Hippocampal formation (tissue), 2 donors: ENCODE measurements at places on chromosomes 1 and 21.

DNA sequence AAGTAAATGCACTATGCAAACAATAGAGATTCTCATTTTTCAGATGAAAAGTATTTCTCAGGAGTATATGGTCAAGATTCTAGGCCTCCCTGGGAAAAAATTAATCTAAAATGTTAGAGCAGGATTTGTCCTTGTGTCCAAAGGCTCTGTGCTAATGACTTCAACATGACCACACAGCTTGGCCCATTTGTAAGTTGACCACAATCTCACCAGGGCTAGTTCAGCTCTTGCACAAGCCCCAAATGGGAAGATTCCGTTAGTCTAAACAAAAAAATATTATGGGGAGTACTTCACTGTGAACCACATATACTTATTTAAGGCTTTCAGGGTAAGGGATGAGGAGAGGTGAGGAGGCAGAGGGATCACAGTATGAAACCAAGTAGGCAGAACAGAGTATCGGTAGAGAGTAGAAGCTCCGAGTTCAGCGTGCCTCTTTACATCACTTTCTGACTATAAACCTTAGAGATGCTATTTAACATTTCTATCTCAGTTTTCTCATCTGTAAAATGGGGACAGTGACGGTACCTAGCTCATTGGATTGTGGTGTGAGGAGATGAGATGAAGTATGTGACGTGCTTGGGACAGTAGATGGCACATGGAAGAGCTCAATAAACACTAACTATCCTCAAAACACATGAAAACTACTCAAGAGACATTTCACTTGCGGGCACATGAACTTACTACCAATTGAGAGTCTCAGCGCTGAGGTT, 37.8 kb upstream of the CTTNBP2NL start:
- no peak for DNase-seq

- no peak for DNase-seq
Measured at GRCh38 chr1:13730291-13730690, 30.3 kb downstream of the PRDM2 start.

GRCh38 chr1:219503604-219504003, 109.3 kb downstream of the ZC3H11B start:
- no peak for DNase-seq

- no peak for DNase-seq
Measured at GRCh38 chr21:25188677-25189079, 418.6 kb downstream of the MRPL39 start.

DNA sequence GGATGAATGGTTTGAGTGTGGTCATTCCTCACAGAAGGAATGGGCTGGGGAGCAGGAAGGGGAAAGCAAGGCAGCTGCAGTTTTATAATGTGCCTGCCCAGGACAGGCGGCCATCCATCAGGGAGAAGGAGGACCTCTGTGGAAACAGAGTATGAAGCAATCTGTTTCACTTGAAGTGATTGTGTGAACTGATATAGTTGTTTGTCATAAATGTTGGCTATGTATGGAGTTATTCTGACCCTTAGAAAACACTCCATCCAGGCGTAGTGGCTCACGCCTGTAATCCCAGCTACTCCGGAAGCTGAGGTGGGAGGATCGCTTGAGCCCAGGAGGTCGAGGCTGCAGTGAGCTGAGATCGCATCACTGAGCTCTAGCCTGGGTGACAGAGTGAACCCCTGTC, 46.5 kb downstream of the NENF start:
- DNase-seq, result no peak

GRCh38 chr1:15683345-15684039, 628 bp upstream of the PLEKHM2 start:
- DNase-seq, result no peak

GRCh38 chr1:11307852-11308251, 34.9 kb downstream of the UBIAD1 start:
- DNase-seq, result no peak

- DNase-seq, result peak; percentile 91
Measured at GRCh38 chr1:244970236-244970743, 105.9 kb upstream of the HNRNPU start.

GRCh38 chr1:214824763-214825162, 221.8 kb downstream of the CENPF start:
- no peak for DNase-seq

DNA sequence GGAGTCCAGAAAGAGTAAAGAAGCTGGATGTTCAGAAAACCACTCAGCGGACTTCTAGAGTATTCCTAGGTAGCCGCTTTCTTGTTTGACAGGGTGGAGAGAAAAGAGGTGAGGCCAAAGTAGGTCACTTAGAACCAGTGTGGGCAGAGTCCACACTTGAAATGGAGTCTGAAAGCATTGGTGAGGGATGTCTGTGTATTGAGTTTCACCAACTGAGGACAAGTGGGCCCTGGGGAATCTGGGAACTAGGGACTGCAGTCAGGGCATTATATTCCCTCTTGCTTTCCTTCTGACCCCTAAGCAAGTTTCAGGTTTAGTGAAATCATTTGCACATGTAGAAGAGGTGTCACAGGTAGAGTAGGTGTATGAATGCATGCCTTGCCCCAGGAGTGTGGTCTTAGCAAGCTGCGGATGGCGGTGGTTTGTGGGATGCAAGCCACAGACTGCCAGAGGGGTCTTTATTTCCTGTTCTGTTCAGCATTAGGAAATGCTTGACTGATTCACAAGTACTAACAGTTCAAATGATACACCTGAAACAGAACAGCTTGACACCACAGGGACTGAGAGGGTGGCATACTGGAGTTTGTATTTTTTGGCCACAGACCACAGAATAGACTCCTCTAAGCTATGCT, 1.1 kb upstream of the GNG12 start:
- DNase-seq, result no peak

DNA sequence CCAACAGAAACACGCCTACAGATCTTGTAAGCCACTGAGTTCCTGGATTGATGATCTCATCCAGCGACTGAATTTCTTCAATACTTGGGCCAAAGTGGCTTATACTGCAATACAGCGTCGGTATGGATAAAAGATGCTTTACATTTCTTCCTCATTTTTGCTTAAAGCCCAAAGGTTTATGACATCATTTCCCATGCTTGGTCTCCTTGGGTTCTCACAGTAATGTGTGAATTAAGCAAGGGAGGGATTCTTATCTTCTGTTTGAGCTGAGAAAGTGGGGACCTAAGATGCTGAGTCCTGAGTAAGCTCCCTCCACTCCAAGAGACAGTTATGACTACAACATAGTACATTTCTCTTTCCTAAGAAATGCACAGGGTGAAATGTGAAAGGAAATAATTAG, 39.5 kb downstream of the LBR start:
- no peak for DNase-seq

DNA sequence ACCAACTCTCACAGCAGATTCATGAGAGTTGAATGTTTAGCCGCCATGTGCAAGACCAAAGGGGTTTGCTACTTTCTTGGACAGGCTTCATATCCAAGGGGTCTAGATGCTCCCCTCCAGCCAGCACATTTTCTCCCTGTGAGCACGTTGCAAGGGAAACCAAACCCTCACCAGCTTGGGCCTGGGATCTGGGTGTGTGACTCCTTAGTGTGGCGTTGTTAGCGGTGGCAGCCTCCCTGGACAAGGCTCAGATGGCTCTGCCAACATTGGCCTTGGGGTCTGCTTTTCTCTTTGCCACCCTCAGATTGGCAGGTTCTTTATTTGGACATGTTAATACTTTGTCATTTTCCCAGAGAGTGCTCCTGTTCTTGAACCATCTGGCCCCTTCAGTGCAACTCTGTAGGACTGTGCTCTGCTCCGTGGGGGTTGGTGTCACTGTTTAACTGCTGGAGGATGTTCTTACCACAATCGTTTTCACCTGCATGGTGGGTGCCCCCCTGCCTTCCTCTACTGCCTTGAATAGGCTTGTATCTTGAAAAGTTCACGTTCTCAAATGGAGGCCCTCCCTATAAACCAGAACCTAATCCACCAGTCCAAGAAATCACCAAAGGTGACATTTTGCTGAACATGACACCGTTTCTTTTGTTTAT, 13.4 kb downstream of the ABCG1 start:
- no peak for DNase-seq

- peak; percentile 55 for DNase-seq
Measured at GRCh38 chr1:155323729-155324036, 3.0 kb downstream of the RUSC1 start.

DNA sequence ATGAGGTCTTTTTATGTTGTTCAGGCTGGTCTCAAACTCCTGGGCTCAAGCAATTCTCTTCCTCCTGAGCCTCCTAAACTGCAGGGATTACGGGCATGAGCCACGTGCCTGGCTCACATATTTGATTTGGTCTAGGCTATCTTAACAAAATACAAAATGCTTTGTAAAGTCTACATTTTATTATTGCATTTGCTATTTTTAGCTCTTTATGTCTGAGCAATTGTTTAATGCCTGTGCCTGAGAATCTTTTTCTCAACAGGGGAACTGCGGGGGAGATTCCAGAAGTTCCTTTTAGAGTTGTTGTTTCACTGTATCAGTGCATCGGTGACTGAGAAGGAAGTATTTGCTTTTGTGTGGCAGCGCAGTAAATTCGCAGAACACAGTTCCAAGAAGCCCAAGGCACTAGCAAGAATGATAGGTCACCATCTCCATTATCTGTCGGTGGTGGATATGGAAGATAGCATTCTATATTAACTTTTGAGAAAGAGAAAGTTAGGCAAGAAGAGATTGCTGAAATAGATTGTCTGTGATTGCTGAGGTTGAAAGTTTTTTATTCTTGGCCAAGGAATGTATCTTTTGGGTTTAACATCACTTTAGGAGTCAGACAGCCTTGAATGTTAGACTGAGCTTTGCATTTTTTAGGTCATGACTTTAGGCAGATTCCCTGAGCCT, 167.3 kb downstream of the PDE4B start:
- DNase-seq, result no peak

GRCh38 chr1:203652724-203653461, 26.3 kb downstream of the ATP2B4 start:
- DNase-seq, result no peak

GRCh38 chr1:14292520-14292919, 306.0 kb upstream of the KAZN start:
- DNase-seq, result no peak

GRCh38 chr1:55699228-55699627, 484.1 kb upstream of the USP24 start:
- no peak for DNase-seq

- no peak for DNase-seq
Measured at GRCh38 chr1:89975540-89976125, 19.3 kb upstream of the ZNF326 start.

GRCh38 chr1:46687093-46687659, 15.5 kb downstream of the TEX38 start:
- DNase-seq, result peak; percentile 39

DNA sequence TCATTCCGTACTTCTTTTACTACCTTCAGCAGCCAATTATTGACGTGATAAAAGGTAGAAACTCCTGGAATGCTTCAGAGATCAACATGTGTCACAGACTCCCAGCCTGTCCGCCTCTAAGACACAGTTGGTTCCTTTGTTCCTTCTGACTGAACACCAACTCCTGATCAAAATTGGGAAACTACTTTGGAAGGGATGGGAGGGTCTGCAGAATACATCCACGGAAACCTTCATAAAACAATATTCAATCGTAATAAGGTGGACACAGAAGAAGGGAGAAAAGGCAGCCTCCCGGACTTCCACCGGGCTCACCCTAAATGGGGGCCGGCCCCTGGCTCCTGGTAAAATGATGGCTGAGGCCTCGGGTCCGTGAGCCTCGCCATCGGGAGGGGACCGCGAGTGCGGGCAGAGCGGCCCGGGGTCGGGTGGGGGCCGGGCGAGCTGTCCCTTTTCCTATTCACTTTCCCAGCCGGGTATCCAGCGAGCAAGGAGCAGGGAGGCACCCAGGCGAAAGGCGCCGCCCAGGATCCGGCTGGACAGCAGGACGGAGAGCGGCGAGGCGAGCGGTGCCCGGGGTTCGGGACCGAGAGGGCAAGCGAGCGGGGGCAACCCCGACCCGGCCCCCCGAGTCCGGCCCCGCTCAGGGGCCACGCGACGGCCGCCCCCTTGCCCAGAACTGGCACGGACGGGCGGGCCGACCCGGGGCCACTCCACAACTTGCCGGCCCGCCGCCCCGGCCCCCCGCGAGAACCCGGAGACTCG, 805 bp downstream of the NRIP1 start:
- peak; percentile 29 for DNase-seq

DNA sequence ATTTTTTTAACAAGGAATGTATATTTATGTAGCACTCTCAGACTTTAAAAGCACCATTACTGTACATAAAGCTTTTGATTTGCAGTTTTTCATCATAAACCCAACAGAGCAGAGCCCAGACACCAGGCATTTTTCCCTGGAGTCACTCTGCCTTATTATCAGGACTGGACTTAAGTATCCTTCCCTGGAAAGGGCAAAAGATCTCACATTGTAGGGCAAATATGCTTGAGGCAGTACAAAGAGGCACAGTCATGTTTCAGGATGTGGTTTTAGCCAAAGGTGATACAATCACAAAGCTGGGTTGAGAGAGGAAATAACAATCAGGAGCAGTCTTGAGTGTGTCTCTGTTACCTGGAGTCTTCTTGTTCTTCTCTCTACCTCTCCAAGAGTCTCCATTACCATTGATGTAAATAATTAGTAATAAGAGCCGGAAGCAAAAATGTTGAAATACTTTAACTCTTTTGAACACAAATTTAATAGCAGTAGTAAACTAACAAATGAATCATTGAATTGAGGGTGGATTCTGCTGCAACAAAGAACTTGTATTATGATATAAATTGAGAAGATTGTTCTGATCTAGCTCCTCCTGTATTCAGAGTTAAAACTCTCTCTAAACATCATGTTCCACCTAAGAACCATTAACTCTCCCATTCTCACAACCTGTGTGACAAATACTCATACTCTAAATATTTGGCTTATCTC, 160.5 kb downstream of the LTN1 start:
- no peak for DNase-seq

- no peak for DNase-seq
Measured at GRCh38 chr1:61120246-61120840, 38.0 kb downstream of the NFIA start.

- DNase-seq, result no peak
Measured at GRCh38 chr1:41608211-41608610, 123.7 kb upstream of the EDN2 start.

- peak; percentile 63 for DNase-seq
Measured at GRCh38 chr1:109229531-109230127, 15.9 kb downstream of the SARS1 start.

GRCh38 chr21:44850208-44850800, 23.2 kb downstream of the PTTG1IP start:
- DNase-seq, result no peak

- DNase-seq, result no peak
Measured at GRCh38 chr1:218402786-218403120, 57.6 kb downstream of the TGFB2 start.

GRCh38 chr1:147541672-147542568, 619 bp downstream of the BCL9 start:
- DNase-seq, result peak; percentile 68

- DNase-seq, result no peak
Measured at GRCh38 chr1:29655945-29656850, 419.9 kb downstream of the PTPRU start.

- no peak for DNase-seq
Measured at GRCh38 chr1:17998889-17999288, 108.7 kb upstream of the IGSF21 start.

DNA sequence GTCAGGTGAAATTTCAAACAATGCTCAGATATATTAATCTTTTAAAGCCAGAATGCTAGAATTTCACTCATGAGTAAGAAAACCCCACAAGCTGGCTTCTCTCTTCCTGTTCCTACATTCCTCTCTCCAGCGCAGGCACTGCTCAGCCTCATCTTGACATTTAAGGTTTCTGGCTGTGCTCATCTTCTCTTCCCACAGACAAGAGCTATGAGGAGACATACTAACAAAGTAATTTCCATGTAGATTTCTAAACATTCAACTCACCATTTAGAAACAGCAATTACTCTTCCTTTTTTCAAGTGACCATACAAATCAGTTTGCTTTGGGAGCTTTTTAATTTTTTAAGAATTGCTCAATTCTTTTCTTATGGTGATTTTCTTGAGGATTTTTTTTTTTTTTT, 7.8 kb upstream of the LRRC8D start:
- DNase-seq, result no peak

- DNase-seq, result no peak
Measured at GRCh38 chr1:7339953-7340352, 431.1 kb upstream of the VAMP3 start.
